ENCODE measurements at places on chromosomes 7 and 10. TPM values are rescaled to one million over a fixed set of nuclear protein-coding genes. Genes with fewer than 3 reads are reported as not detected.

DNA sequence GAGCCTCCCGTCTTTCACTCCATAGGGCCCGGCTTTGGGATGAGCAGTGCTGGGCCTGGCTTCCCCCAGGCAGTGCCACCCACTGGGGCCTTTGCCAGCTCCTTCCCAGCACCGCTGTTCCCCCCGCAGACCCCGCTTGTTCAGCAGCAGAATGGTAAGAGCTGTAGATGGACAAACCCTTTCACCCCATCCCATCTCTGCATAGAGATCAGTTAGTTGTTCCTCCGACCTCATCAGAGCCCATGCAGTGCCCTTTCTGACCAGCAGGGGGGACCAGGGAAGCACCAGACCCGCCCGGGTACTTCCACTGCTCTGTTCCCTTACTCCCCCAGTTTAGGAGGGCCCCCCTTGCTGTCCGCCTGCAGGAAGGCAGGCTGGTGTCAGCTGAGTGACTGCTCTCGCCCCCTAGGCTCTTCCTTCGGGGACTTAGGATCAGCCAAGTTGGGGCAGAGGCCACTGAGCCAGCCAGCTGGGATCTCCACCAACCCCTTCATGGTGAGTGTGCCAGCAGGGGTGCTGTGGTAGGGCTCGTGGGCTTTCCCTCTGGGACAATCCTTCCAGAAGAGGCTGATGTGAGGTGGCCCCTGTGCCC is 9.8 kb downstream of the SAP25 start:
- peak; percentile 92 for DNase-seq

Gene ACTA2
- total RNA-seq, result 329 TPM

- no peak for DNase-seq
Measured at GRCh38 chr7:101635484-101635883, 6.4 kb upstream of the MYL10 start.

DNA sequence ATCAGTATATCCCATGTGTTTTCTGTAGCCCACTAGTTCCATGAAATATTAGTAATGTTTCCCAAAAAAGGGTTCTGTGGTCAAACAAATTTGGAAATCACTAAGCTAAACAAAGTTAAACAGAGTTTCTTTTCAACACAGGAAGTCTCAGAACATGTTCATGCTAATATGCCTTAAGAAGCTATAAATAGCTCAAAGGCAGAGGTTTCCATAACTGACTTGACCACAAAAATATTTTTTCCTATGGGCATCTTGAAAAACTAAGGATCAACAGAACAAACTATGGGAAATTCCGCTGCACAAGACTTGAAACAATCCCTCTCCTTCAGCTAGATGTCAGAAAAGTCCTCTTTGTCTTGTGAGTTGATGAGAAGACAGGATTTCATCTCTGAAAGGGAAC is 59.7 kb downstream of the SEM1 start:
- DNase-seq, result no peak

DNA sequence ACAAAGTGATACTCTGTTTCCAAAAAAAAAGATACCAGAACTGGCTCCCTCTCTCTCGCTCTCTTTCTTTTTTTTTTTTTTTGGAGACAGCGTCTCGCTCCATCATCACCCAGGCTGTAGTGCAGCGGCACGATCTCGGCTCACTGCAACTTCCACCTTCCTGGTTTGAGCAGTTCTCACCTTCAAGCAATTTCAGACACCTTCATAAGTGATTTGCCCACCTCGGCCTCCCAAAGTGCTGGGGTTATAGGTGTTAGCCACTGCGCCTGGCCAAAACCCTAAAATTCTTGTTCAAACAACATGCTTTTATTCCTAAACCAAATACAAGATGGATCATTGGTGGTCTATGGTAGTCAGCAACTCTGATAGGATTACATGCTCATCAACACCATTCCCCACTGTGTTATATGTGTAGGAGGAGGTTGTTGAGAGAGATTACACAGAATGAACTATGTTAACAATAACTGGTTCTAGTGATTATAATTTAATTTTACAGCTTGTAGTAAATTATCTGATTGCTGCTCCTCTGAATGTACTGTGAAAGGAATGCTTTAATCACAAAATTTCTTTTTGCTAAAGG is 15.5 kb downstream of the ACBD5 start:
- DNase-seq, result no peak
